Occipital lobe (tissue), 3 donors: ENCODE measurements at places on chromosomes 5 and 9. TPM values are rescaled to one million over a fixed set of nuclear protein-coding genes. Genes with fewer than 3 reads are reported as not detected.

Gene ZNF883
- 35.1 TPM for total RNA-seq

GRCh38 chr9:106886111-106887046 is 23.4 kb downstream of the ZNF462 start:
- DNase-seq: no peak

- no peak for DNase-seq
Measured at GRCh38 chr5:154038261-154038706, 426 bp downstream of the FAM114A2 start.

Gene CCDC171
- total RNA-seq: 56.5 TPM

DNA sequence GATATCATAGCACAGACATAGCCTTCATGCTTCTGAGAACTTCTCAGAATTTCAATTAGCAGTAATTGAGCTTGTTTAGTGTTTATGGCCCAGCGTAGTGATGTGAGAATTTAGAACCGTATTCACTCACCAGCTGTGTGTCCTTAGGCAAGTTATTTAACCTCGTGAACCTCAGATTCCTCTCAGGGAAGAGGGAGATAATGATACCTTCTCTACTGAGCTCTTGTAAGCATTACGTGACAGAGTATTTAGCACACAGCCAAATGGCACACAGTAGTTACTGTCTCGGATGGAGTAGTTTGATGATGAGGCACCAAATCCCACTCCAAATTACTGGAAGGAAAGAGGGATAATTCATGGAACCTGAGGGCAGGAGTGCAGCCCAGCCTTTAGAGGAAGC is 429.3 kb downstream of the CCDC171 start:
- DNase-seq: no peak

GRCh38 chr5:61735531-61735930 is 403.5 kb downstream of the ZSWIM6 start:
- DNase-seq: no peak

Gene NIPAL4
- not detected for total RNA-seq

- no peak for DNase-seq
Measured at GRCh38 chr5:167804512-167805220, 486.8 kb upstream of the WWC1 start.

Gene TSLP
- total RNA-seq: not detected

Gene PRR7
- total RNA-seq: 11.7 TPM

Gene IDNK
- total RNA-seq: 6.4 TPM

DNA sequence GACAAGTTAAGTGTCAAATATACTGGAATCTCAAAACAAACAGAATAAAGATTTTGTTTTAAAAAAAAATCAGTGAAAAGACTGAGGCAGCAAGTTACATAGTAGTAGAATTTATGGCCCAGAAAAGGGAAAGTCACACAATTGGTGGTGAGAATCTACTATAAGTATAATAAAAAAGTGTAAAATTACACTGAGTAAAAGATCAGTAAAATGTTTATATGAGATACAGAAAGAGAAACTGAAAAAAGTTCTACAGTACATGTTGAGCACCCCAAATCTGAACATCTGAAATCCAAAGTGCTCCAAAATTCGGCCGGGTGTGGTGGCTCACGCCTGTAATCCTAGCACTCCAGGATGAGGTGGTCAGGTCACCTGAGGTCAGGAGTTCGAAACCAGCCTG is 15.0 kb downstream of the AGTPBP1 start:
- DNase-seq: no peak

DNA sequence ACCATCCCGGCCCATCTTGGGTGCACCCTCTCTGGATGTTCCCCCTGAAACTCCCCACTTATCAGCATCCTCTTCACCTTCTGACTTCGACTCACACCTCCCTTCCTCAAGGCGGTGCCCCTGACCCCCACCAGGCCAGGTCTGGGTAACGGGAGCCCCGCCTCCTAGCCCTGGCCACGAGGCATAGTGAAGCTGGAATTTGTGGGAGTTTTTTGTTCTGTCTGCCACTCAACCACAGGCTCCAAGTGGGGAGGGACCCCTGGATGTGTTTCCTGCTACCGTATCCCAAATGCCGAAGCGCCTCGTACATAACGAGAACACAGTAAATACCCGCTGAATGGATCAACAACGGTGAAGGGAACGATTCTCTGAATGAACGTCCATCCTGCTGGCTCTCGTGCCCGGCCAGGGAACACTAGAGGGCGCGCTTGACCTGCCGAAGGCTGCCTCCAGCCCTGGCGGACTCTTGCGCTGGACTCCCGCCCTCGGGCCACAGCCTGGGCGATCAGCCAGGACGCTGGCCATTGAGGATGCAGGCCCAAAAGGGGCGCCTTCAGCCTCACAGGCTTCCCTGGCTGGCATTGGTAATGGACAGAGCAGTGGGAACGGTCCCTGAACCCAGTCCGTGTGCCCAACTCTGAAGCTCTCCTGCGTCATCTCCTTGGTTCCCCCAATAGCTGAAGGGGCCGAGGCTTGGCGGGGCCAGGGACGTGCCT is 47.3 kb upstream of the PHYKPL start:
- peak; percentile 74 for DNase-seq

DNA sequence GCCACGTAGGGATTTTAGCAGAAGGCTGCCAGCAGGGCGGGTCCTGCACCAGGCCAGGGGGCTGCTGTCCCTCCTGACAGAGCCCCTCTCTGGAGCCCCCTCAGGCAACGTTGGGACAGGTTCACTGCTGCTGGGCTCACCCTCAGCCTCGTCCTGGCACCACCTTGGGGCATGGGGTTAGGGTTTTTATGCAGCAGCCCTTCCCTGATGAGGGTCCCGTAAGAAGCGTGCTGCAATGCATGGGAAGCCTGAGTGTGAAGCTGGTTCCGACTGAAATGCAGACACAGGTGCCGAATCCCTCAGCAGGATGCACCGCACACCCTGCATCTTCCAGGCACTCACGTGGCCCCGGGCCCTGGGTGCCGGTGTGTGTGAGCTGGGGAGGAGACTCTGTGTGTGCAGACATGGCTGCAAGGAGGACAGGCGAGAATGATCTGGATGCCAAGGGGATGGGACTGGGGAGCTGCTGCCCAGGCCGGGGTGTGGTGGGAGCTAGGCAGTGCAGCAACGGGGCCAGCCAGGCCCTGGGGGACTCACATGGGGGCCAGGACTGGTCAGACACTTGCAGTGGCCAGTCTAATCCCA is 27.1 kb downstream of the ZDHHC11B start:
- DNase-seq: no peak

DNA sequence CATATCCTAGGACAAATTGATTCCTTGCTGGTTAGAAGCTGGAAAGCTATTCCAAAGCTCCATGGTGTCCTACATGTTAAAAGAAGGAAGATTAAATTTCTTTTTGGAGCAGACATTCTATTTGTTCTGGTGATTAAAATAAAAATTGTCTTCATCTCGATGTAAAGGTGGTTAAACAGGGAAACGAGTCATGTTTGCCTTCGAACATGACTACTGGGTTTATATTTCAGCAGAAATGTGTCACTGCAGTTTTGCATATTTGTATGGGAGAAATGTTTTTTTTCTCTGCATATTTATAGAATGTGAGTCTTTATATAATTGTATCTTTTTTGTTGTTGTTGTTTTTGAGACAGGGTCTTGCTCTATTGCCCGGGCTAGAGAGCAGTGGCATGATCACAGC is 36.4 kb downstream of the ADAMTS12 start:
- DNase-seq: no peak

Gene PCDH1
- 27.0 TPM for total RNA-seq

DNA sequence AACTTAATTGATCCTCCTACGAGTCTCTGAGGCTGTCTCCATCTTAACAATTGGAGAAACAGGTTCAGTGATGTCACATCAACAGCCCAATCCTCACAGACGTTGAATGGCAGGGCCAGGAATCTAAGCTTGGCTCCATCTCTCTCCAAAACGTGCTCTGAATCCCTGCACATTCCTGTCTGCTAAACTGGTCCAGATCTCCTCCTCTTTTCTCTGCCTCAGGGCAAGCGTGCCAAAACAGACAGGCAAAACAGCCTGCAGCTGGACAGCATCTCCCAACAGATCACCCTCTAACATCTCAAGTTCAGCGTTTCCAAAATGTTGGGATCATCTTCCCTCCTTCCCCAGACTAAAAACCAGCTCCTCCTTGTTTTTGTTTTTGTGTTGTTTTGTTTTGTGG is 6.6 kb downstream of the FBP1 start:
- no peak for DNase-seq

Gene LSM11
- 90.5 TPM for total RNA-seq

GRCh38 chr5:45411971-45412612 is 284.1 kb downstream of the HCN1 start:
- DNase-seq: no peak

DNA sequence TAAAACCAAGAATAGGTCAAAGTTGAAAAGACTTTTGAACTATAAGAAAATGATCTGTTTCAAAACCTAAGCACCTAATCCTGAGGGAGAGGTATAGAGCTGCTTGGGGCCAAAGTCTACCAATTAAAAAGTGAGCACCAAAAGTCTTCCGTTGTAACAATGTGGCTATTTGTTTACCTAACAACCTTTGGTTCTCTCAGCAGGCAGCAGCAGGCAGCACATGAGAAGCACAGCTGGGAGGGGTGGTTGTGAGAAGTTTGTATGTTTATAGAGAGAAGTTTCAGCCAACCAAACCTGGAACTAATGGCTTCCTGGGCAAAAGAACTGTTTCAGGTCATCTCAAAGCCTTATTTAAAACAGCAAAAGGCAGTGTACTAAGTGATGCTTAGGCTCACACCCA is 59.8 kb upstream of the TBC1D9B start:
- DNase-seq: no peak

DNA sequence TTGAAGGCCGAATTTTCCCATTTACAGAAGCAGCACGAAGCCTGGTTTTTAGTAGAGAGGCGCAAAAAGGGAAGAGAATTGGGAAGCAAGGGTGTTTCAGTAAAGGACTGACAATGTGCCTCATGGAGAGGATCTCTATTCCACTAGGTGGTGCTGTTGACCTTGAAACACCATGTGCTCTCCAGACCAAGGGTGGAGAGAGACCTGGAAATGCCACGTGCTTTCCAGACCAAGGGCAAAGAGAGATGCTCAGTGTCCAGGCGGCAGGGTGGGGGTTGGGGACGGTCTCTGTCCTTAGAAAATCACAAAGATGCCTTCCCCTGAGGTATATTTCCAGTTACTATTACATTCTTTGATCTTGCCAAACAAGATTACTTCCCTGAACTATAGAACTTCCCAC is 425.3 kb downstream of the CSNK1G3 start:
- DNase-seq: no peak

DNA sequence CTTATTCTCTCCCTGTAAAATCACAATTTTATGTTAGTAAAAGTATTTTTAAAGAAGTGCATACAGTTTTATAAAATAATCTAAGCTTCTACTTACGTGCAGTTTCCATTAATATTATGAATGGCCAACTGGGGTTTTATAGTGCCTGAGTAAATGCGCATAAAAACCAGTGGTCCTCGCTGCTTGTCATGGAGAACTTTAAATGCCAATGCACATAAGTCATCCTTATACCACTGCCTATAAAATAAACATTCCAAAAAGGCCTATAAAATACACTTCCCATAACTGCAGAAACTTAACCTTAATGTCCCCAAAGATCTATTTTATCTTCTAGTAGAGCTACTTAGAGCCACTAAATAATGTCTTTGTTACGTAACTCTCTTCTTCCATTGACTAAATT is 28.5 kb downstream of the GFM2 start:
- no peak for DNase-seq

- DNase-seq: no peak
Measured at GRCh38 chr5:93406971-93407401, 174.0 kb downstream of the NR2F1-AS1 start.

Gene CER1
- total RNA-seq: not detected
